ENCODE measurements at places on chromosomes 16 and 17.
A peak's percentile ranks its signal among the peaks of the same experiment; 100 is the strongest.

- DNase-seq: no peak
Observed at GRCh38 chr17:75135946-75136345, 4.4 kb upstream of the NT5C start.

DNA sequence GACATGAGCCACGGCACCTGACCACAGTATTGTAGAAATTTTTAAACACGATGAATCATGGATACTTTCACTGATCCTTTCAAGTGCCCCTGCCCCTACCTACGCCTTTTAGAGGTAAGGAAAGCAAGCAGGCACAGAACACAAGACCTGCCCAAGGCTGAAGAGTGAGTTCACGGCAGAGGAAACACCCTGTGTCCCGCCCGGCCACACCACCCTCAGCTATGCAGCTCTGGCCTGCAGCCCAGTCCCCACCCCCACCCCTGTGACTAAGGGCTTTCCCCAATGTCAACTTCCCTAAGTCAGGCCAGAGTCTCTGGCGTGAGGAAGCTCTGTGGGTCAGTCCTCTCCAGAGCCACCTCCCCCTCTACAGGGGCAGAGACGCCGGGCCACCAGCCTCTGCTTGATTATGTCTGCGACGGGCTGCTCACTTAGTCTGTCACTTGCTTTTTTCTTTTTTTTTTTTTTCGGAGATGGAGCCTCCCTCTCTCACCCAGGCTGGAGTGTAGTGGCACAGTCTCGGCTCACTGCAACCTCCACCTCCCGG lies 8.4 kb downstream of the SLC16A5 start:
- DNase-seq: peak; percentile 62

DNA sequence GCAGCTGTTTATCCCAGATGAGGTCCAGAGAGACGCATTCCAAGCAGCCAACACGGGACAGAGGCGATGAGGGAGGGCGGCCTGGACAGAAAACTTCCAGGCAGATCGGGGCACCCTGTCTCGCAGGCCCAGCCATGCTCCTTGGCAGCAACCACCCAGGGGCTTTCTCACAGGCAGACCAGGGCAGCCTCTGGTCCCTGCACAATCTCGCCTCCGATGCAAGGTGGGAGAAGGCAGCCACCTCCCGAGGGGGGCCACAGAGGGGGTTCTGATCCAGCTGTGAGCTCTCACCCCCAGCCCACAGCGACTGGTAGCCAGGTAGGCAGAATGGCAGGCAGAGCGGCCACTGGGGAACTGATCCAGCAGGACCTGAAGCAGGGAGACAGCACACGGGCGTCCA lies 48.7 kb downstream of the LMF1 start:
- DNase-seq: no peak

DNA sequence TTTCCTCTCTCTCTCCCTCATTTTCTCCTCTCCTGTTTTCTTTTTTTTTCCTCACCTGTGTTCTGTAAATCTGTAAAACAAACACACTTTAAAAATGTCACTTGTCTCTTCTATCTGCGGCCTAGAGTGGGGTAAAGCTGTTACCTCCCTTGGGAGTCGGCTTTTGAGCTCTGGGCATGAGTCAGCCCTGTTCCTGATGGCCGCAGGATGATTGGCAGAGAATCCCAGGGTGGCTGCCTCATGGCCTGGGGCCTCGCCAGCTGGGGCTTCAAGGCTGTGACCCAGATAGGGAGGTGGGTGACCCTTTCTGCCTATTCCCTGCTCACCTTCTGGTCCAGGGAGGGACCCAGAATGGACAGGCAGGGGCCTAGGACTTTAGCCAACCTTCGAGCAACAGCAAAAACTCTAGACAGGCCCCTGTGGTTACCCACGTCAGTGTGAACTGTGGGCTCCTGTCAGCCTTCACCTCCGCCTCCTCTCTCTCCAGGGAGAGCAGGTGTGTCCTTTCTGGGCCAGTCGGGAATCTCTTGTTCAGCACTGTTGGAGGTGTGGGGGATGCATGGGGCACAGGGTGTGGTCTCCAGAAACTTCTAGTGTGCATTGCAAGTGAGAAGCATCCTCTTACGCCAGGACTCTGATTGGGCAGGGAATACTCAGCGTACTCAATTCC lies 87.4 kb downstream of the RAP1GAP2 start:
- peak; percentile 26 for DNase-seq

Measured in fibroblast of upper back skin (primary cell).